ENCODE measurements at places on chromosomes 6 and 20.

DNA sequence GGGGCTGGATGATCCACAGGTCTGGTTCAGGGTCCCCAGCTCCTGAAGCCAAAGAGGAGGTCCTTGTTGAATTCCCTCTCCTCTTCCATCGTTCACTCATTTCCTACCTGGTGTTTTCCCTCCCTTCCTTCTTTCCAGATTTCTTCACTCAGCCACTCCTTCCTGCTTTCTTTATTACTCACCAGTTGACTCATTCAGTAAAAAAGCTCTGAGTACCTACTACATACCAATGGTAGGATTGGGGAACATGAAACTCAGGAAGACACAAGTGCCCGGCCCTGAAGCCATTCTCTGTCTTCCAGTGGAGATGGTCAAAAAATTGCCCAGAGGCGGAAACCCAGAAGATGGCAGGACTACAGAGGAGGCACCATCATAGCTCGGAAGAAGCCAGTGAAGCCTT, 11.9 kb upstream of the NSFL1C start:
- DNase-seq: no peak

DNA sequence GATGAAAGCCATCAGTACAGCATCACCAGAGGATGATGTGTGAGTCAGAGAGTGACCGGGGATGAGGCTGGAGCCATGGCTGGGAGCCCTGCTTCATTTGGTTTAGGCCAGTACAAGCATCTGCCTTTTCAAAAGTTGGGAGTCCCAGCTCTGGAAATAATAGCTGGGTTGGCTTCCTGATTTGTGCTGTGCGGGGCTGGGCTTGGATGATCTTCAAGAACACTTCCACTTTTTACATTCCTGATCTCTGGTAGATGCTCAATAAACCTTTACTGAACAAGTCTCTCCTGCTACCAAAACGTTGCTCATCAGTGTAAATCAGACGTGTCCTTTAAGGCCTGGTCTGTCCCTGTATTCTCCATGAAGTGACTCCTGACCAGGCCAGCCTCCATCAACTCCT, 44.1 kb upstream of the ADGRF4 start:
- DNase-seq: no peak

- DNase-seq: no peak
Observed at GRCh38 chr6:19231878-19232561, 605.1 kb upstream of the ID4 start.

DNA sequence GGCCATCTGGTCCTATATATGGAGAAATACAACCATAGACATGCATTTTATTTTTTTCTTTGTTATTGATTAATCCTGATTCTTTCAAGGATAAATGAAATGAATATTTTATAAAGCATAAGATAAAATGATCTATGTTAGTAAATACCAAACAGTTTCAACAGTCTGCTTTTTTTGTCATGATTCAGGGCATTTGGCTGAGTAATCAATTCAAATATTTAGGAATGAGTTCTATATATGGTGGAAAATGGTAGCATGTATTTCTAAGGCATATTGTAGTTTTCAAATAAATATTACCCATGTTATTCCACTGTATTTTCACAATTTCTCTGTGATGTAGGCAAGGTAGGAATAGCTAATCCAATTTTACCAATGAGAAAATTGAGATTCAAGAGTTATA, 287.5 kb upstream of the FKBP1C start:
- DNase-seq: no peak

DNA sequence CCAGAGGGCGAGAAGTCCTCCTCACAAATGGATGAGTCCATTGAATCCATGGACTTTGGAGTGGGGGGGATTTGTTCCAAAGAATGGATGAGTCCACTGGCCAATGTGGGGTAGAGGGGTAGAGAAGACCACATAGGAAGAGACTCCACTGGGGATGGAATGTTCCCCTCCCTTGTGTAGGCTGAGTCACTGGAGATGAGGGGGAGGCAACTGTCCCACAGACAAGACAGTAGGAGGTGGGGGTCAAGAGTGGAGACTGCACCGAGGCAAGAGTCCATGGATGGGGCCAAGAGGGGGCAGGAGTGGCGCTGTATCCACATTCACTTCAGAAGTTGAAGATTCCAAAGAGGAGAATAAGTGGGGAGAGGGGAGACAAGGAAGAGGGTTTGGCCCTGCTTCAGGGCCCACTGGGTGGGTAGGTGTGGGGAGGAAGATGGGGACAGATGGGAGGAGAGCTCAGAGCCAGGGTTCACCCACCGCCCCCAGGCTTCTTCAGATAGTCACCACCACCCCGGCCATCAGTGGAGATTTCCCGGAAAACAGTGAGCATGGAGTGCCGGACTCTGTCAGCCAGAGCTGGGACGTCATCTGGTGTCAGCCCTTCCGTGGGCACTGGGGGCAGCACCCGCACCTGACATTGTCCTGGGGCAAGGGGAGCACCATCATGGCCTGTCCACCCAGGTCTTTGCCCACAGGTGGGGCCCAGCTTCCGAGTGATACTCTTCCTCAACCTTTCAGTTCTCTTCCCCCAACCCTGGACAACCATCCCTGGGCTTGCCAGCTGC, 4.6 kb downstream of the EGFL8 start:
- no peak for DNase-seq

- no peak for DNase-seq
Observed at GRCh38 chr20:62708591-62709536, at the start of gene NTSR1. NTSR1 (plus strand) TSS chr20:62708836; CDS start chr20:62709208, 372 bp downstream.
